Upper lobe of left lung (tissue), 6 donors: ENCODE measurements at places on chromosomes 5 and 9. TPM values are rescaled to one million over a fixed set of nuclear protein-coding genes. Genes with fewer than 3 reads are reported as not detected.

DNA sequence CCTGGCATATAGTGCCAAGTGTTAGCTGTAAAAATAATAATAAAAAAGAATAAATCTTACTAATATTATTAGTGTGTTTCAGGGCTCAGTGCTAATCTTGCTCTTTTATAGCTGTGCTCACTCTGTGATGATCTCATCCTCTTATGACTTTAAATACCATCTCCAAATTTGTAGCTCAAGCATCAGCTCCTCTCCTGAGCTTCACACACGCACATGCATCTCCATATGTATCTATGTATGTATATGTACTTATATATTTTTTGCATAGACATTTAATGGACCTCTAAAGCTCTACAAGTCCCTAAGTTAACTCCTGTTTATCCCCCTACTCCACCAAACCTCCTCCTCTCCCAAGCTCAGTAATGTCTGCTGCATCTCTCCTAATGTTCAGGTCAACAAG, 170.8 kb upstream of the NR3C1 start:
- no peak for DNase-seq
- H3K27ac ChIP-seq = no peak overlapping the region
- H3K4me1 ChIP-seq = peaks cover 7% of the 10 kb centered on the region
- H3K27me3 ChIP-seq = no peaks in the 10 kb centered on the region
- H3K36me3 ChIP-seq = no peaks in the 10 kb centered on the region

DNA sequence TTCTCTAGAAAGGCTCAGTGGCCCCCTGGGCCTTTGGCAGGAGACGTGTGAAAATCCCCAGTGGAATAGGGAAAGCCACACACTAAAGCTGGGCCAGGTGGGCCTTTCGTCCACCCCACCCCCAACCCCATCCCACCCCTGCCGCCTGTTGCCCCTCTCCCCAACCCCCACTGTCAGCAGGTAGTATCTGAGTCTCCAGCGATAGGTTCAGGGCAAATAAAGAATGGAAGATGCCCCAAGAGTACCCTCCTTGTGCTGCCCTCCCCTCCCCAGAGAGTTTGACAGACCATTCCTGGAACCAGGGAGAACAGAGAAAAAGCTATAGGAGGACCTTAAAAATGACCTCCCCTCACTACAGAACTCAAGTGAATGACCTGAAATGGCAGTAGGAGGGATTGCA, 36.7 kb upstream of the UBE2D2 start:
- no peaks in the 10 kb centered on the region for H3K4me1 ChIP-seq
- no peak for DNase-seq
- H3K4me3 ChIP-seq = no peak overlapping the region
- no peaks in the 10 kb centered on the region for H3K27me3 ChIP-seq
- H3K27ac ChIP-seq = no peak overlapping the region
- no peaks in the 10 kb centered on the region for H3K36me3 ChIP-seq

GRCh38 chr9:14321517-14322130, 7.7 kb upstream of the NFIB start:
- peak overlapping the region; percentile 97 for H3K27ac ChIP-seq
- no peak for DNase-seq
- H3K36me3 ChIP-seq = no peaks in the 10 kb centered on the region
- H3K27me3 ChIP-seq = no peaks in the 10 kb centered on the region

- no peaks in the 10 kb centered on the region for H3K27me3 ChIP-seq
- H3K4me3 ChIP-seq = no peak overlapping the region
- no peak overlapping the region for H3K27ac ChIP-seq
Observed at GRCh38 chr9:91219557-91219956, 142.2 kb downstream of the AUH start.

- H3K27ac ChIP-seq = no peak overlapping the region
- H3K36me3 ChIP-seq = no peaks in the 10 kb centered on the region
- no peaks in the 10 kb centered on the region for H3K27me3 ChIP-seq
- H3K4me3 ChIP-seq = no peak overlapping the region
- DNase-seq = peak; percentile 42
- H3K4me1 ChIP-seq = peaks cover 3% of the 10 kb centered on the region
Observed at GRCh38 chr5:52915176-52915875, 73.8 kb upstream of the ITGA2 start.

The MOB3B gene
- total RNA-seq = 20.7 TPM

The FGFR4 gene
- 175 TPM for total RNA-seq

The TMC1 gene
- not detected for total RNA-seq

The DAPK1 gene
- 250 TPM for total RNA-seq
